ENCODE measurements at places on chromosomes 4 and X. TPM values are rescaled to one million over a fixed set of nuclear protein-coding genes. Genes with fewer than 3 reads are reported as not detected.

The F11 gene
- not detected for total RNA-seq

The HERC5 gene
- total RNA-seq = 1.1 TPM

The CT47C1 gene
- not detected for total RNA-seq

The PPARGC1A gene
- total RNA-seq = under 0.01 TPM

The CFAP47 gene
- 0.07 TPM for total RNA-seq

The PFKFB1 gene
- 0.21 TPM for total RNA-seq

The ADGRG4 gene
- total RNA-seq = not detected

The RIPPLY1 gene
- total RNA-seq = not detected

The NXF2B gene
- not detected for total RNA-seq

The SPP1 gene
- total RNA-seq = not detected

The DKK2 gene
- total RNA-seq = not detected

The MYOZ2 gene
- not detected for total RNA-seq

The DGKK gene
- not detected for total RNA-seq

The AGTR2 gene
- not detected for total RNA-seq

The NOX1 gene
- not detected for total RNA-seq

Measured in nasal cavity respiratory epithelium epithelial cell of viscerocranial mucosa (primary cell).